ENCODE measurements at places on chromosomes 4 and X.

- DNase-seq, result no peak
These were observed 57.1 kb upstream of the PRDM8 start for GRCh38 chr4:80140194-80140593.

GRCh38 chr4:86895692-86896488, 3.7 kb upstream of the C4orf36 start:
- DNase-seq, result peak; percentile 67

DNA sequence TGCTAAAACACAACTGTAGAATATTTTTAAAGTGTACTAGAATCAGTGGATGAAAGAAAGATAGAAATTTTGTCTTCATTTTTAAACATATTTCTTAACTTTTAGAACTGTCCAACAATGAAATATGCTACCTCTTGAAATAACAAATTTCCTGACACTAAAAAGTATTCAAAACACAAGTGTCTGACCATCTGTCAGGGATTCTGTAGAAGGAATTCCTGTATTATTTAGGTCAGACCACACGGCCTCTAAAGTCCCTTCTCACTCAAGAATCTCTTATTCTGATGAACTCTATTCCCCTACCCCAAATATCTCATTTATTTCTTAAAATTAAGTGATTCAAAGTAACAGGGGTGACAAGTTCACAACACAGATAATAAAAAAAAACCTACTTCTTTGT, 99.1 kb downstream of the MAML3 start:
- no peak for DNase-seq

DNA sequence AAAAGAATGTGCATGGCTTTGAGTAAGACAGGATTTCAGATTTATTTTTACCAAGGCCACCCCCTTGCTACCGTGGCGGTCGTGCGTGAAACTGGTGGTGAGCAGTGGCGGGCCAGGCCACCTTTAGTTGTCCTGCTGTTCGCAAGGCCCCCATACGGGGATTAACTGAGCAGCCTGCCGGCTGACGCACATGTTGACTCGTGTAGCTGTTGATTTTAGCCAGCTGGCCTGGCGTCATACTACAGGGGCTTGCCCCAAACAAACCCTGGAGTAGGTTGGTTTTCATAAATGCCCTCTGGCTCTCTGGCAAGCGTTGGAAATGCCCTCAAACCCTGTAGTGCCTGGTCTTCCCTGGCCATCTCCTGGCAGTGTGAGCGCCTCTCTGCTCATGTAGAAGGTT, 28.4 kb downstream of the WFS1 start:
- no peak for DNase-seq

- DNase-seq, result peak; percentile 9
These were observed 277.4 kb upstream of the GATB start for GRCh38 chr4:152038238-152038637.

DNA sequence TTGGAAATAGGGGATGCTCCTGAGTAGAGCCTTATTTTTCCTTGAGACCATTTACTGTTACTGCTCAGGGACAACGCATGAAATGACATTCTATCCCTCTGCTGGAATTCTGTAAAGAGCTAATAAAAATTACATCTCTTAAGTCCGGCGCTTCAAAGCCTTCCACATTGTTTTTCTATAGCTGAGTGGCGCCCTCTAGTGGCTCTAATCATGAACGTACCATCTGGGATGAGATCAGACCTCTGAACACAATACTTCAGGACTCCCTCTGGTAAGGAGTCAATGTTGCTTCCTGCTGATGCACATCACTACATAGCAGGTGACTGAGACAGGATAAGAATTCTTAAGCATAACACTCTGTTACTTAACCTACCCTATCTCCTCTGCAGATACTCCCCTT, 6.0 kb downstream of the HMGN5 start:
- DNase-seq, result peak; percentile 33

DNA sequence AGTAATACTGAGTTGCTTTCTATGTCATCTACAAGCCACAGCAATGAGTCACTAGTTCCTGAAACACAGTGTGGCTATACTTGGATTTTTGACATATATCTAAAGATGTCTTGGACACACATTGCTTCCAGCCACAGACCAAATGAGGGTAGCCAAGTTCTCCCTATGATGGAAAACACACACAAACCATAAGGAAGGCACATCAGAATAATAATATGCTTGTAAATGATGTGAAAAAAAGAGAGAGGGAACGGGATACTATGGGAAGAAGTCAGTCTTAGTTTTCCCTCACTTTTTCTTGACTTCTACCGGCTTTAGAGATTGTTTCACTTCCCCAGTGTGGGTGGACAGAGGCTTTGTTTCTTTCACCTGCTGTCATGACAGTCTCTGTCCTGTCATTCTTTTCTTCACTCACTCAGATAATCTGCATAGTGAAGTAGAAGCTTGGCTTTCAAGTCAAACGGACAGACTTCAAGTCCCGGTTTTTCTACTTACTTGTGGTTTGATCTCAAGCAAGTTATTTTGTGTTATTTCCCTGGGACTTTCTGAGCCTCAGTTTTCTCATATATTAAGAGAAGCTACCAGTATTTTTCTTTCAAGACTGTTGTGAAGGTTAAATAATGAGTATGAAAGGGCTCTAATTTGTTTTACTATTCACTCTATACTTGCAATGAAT, 34.7 kb downstream of the P2RY10 start:
- no peak for DNase-seq

DNA sequence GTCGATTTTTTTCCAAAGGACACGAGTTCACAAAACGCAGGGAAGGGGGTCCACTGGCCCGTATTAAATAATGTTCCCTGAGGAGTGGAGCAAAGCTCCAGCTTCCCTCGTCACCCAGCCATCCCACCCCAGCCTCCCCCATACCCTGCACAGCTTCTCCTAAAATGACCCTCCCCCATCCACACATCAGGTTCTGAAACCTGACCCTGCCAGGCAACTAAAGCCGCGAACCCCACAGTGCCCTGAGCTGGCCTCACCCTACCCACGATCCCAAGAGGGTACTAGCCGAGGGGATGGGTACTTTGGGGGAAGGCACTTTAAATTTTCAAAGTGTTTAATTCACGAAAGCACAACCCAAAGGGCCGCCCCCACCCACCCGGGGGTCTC, 634 bp downstream of the APOO start:
- DNase-seq, result no peak

DNA sequence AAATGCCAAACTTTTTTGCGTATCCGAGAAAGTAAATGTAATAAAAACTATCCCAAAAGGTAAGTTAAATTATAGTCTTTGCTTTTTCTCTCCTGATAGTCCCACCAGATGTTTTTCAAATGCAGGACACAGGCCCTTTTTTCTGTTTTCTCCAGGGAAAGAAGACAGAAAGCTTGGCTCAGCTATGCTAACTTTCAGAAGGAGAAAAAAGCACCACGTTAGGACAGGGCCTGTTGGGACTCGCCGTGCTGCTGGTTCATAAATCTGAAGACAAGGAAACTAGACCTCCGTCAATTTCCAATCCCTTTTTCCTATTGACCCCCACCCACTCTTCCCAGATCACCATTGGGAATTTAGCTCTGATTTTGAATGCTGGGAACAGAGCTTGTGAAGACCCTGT, 220.9 kb upstream of the SFRP2 start:
- DNase-seq, result no peak

DNA sequence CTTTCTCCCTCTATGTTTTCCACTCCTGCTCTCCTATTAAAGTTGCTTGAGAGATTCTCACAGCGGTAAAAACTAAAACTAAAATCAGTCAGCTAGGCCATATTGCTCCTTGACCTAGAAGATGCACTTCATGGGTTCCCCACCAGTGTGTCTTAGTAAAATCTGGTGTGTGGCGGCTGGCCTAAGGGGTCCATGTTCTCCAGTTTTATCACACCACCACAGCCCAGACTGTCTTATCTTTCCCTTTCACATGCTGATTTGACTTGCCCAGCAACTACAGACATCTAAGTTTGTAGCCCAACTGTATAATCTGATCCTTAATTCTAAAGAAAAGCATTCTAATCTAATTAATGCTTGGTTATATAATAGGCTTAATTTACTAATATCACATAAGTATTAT, 68.0 kb downstream of the ATP8A1 start:
- no peak for DNase-seq

DNA sequence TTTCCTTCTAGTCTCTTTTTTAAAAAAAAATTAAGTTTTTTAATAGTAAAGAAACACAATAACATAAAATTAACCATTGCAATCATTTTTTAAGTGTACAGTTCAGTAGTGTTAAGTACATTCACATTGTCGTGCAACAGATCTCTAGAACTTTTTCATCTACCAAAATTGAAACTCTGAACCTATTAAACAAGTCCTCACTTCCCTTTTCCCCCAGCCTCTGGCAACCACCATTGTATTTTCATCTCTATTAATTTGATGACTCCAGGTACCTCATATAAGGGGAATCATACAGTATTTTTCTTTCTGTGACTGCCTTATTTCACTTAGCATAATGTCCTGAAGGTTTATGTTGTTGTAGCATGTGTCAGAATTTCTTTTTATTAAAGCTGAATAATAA, 31.8 kb downstream of the MSL3 start:
- DNase-seq, result no peak

- DNase-seq, result no peak
These were observed 30.2 kb upstream of the PLCXD1 start for GRCh38 chrX:250965-251364.

- peak; percentile 1 for DNase-seq
These were observed 9.2 kb downstream of the MAP9 start for GRCh38 chr4:155367608-155368007.

DNA sequence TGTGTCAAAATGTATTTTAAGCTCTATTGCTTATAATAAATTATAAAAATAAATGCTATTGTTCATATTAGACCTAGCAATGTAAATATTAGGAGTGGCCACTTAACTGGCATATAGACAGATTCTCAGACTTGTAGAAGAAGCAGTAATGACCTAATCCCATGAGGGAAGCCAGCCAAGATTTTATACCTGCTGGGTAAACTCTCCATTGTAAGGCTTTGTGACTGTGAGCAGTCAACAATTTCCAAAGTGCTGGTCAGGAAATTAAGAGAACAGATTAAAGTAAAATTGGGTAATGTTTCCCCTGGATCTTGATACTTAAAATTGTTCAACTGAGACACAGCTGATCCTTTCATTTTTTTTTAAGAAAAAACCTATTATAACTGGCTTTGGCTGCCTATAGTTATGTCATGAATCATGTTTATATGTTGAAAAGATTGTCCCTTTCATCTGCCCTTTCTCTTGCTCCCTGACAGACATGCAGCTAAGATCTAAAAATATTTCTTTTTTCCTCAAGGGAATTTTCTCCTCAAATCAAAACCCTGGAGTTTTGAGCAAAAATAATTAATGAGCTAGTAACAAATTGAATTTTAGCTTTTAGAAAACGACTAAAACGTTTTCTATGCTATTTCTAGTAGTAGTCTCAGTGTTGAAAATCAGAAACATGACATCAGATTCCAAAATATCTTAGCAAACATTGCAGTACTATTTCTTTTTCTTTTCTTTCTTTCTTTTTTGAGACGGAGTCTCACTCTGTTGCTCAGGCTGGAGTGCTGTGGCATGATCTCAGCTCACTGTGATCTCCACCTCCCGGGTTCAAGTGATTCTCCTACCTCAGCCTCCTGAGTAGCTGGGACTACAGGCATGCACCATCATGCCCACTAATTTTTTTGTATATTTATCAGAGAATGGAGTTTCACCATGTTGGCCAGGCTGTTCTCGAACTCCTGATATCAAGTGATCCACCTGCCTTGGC, 77.9 kb downstream of the ADGRL3 start:
- peak; percentile 61 for DNase-seq

GRCh38 chr4:151540728-151541388, 131.9 kb downstream of the FHIP1A start:
- DNase-seq, result peak; percentile 99

DNA sequence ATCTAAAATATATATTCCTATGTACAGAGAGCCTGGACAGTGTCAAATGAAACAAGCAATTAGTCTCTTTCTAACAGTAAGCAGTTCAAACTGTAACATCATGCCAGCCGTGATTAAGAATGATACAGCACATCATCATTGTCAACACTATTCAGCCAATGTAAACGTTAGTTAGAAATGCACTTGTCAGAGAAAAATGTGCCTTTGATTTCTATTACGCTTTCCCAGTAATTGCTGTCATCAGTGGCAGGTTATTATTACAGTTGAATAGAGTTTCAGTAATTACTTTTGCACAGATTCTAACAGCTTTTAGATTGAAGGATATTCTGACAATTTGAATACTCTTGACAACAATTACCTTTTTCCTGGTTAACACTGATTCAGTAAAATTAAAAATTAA, 1007.1 kb downstream of the SH3BGRL start:
- no peak for DNase-seq

DNA sequence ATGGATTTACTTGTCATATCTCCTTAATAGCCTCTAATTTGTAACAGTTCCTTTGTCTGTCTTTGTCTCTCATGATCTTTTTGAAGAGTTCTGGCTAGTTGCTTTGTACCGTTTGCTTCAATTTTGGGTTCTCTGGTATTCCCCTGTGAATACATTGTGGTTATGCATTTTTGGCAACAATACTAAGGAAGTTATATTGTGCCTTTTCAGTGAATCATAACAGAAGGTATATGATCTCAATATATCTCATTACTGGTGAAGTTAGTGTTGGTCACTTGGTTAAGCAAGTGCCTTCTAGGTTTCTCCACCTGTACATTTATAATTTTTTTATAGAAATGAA, 48.6 kb downstream of the DCLK2 start:
- DNase-seq, result peak; percentile 71

GRCh38 chr4:8672486-8672885, 79.9 kb downstream of the CPZ start:
- DNase-seq, result no peak

- no peak for DNase-seq
These were observed 106.0 kb downstream of the TMEM144 start for GRCh38 chr4:158316264-158316663.

DNA sequence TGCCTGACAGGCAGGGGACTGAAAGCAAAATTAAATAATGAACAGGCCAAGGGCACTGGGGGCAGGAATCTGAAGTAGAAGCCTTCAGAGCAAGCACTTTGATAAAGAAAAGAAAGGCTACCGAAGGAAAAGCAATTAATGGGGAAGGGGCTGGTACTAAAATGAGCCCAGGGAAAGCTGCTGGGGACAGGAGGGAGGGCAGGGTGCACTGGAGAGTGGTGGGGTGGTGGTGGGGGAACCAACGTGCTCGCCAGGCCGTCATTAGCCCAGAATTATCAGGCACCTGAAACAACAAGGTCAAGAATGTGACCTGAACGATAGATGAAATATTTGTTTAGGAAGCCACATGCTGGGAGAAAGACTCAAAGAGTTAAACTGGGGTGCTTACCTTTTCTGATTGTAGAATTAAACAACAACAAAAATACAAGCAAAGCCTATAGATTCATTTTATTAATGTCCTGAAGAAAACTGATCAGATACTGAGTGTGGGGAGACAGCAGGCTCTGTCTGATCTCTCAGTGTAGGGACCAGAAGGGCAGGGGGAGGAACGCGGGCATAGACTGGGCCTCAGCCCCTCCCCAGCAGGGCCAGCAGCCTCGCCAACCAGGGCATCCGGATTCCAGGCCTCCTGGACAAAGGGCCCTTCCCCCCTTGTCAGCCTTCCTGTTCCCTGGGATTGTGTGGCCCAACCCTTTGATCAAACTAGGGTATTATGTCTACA, 239.7 kb upstream of the KLF3 start:
- DNase-seq, result no peak
